ENCODE measurements at places on chromosomes 11 and 22.

- no peak for DNase-seq
These were observed 684.0 kb upstream of the CCDC90B start for GRCh38 chr11:83970061-83970671.

GRCh38 chr11:131666617-131667016, 296.2 kb downstream of the NTM start:
- DNase-seq, result no peak

DNA sequence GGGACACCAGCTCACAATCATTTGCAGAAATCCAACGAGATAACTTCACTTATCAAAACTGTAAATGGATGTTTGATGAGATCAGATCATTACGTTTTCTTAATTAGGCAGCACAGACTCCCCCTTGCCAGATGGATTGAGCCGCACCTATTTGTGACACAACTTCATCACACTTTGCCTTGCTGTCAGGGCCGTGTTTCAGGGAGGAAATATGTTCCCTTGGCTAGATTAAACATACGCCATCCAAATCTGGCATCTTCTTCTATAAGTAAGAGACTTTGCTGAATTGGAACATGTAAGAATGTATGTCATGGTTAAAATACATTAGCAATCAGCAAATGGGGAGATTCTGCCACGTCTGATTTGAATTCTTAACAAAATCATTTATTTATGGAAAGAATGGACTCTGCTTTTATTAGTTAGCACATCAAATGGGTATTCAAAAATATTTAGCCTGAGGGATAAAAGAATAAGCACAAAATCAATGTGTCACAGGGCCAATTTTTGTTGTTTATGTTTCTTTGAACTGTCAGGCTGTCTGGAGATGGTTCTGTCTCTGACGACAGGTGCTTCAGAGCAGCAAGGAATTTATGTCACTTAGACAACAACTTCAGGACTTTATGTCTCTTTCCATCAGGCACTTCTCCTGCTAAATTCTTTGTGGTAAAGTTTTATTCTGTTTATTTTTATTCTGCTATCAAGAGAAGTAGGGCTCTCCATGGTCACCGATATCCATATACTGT, 326.1 kb upstream of the NCAM1 start:
- no peak for DNase-seq

DNA sequence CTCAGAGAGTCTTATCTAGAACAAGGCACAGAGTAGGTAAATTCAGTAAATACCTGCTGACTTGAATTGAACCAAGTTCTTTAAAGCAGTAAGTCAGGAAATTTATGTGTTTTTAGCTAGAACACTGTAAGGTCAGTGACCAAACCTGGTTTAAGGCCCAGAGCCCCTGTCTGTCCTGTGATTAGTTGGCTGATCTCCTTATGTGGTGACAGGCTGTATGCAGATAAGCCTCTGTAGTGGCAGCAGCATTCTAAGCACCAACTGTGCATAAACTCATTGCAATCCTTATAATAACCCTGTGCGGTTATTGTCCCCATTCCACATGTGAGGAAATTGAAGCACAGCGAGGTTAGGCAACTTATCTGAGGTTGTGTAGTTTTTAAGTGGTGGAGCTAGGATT, 40.5 kb downstream of the FBXO7 start:
- no peak for DNase-seq

DNA sequence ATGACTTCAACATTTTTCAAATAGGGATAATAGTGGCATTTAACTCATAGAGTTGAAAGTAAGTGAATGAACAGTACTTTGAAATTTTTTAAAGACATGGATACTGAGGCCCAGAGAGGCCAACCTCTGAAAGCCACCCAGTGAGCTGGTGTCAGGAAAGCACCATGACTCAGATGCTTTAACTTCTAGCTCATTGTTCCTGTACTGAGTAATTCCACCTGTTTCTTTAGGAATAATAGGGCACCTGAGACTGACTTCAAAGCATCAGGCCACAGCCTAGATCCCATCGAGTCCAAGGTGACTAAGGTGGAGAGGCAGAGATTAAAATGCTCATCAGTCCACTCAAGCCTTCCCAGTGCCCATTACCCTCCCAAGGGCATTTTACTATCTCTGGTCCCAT, 491.8 kb upstream of the TENM4 start:
- no peak for DNase-seq

GRCh38 chr11:11843642-11844041, 1.9 kb downstream of the USP47 start:
- DNase-seq, result no peak

DNA sequence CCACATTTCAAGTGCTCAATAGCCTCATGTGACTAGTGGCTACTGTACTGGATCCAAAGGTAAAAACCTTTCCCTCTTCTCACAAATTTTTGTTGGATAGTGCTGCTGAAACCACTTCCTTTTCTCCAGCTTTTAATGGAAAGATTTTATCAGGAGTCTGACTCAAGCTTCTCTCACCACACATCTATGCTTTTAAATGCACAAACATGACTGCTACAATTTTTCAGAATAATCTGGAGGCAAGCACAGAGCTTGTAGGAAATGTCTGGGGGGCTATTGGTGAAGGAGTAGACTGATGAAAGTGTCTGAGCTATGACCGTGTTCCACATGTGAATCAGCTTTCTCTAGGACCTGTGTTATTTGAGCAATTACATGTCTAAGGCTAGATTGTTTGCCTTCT, 101.1 kb upstream of the FAT3 start:
- DNase-seq, result no peak

DNA sequence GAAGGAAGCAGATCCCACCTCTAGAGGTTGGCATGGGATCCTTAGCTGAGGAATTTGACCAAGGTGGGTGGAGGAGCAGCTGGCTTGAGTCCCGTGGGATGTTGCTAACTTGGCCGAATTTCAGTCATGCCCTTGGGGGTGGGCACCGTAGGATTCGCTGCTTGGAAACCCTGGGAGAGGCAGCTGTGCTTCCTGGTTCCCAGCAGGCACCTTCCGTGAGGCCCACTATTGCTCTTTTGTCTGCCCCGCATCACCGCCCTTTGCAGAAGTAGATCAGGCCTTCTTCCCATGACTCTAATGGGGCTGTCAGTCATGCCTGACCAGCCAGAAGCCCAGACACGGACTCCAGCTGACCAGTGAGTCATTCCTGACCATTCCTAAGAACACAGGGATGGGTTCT, 292.3 kb upstream of the SYN3 start:
- DNase-seq, result no peak

GRCh38 chr11:19779740-19780139, 67.1 kb downstream of the NAV2 start:
- DNase-seq, result no peak

DNA sequence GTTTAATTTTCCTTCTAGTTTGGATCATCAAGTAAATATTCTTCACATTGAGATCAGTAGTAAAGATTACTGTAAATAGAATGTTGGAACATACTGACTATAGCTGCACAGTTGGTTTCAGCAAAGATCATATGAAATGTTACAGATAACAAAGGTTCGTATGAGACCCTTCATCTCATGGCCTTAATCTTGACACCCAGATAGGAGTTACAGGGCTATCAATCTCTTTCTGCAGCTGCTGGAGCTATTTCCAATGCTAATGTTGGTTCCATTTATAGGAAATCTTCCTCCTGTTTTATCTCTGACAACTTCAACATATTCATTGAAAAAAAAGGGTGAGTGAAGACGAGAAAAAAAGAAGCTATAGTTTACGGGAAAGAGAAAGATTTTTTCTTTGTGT, 495.6 kb downstream of the JRKL start:
- DNase-seq, result no peak

All from D341Med (cell line).